Bronchial epithelial cell (primary cell): ENCODE measurements at places on chromosomes 16 and 17. TPM values are rescaled to one million over a fixed set of nuclear protein-coding genes. Genes with fewer than 3 reads are reported as not detected.

Gene INCA1
- 0.13 and 0.53 TPM in 2 replicates for total RNA-seq

Gene NOTUM
- 0.13 TPM in 1 of 2 replicates, not detected in the other for total RNA-seq

Gene DPEP1
- 0.26 TPM in 1 of 2 replicates, not detected in the other for total RNA-seq

Gene KREMEN2
- total RNA-seq, result 1.1 and 1.2 TPM in 2 replicates

Gene TXNDC17
- 222 and 317 TPM in 2 replicates for total RNA-seq

Gene ZNF423
- total RNA-seq, result under 0.01 TPM in 2 replicates

Gene CENPT
- 10.3 and 10.9 TPM in 2 replicates for total RNA-seq

Gene TBC1D3G
- not detected in 2 replicates for total RNA-seq

Gene PSMD7
- total RNA-seq, result 79.8 and 104 TPM in 2 replicates

Gene ITGAD
- total RNA-seq, result not detected in 2 replicates

Gene SLC47A1
- 1.3 and 1.6 TPM in 2 replicates for total RNA-seq

Gene KRT27
- total RNA-seq, result not detected in 2 replicates

Gene PERCC1
- not detected in 2 replicates for total RNA-seq

Gene HNF1B
- total RNA-seq, result not detected in 2 replicates

Gene SLFN14
- not detected in 2 replicates for total RNA-seq

Gene OR1E1
- total RNA-seq, result not detected in 2 replicates

Gene TBC1D3
- total RNA-seq, result not detected in 2 replicates

Gene MYLK3
- total RNA-seq, result under 0.01 TPM in 1 of 2 replicates, not detected in the other

Gene SLC16A6
- total RNA-seq, result under 0.01 and 0.26 TPM in 2 replicates
